ENCODE measurements at places on chromosomes 4 and X. TPM values are rescaled to one million over a fixed set of nuclear protein-coding genes. Genes with fewer than 3 reads are reported as not detected.

Gene CYSLTR1
- not detected for total RNA-seq

Gene LRRC66
- 0.18 TPM for total RNA-seq

Gene TMPRSS11B
- total RNA-seq = not detected

Gene ACE2
- total RNA-seq = not detected

Gene FRMD7
- not detected for total RNA-seq

Gene PPEF1
- 1.3 TPM for total RNA-seq

Gene WAS
- 0.17 TPM for total RNA-seq

Gene HSFX3
- total RNA-seq = not detected

Gene PTTG2
- not detected for total RNA-seq

Gene RGN
- not detected for total RNA-seq

Gene MGARP
- 0.85 TPM for total RNA-seq

Gene RPA4
- total RNA-seq = 0.25 TPM

Gene FGFR3
- total RNA-seq = 2.1 TPM

Data from A549 treated with DMSO at 1 μM for 4 hours (cell line).